Activated naive CD4-positive, alpha-beta T cell treated with anti-CD3 and anti-CD28 coated beads, Interleukin-2, amount 50 U/mL, for 16 hours (primary cell): ENCODE measurements at places on chromosomes 6 and 20.

DNA sequence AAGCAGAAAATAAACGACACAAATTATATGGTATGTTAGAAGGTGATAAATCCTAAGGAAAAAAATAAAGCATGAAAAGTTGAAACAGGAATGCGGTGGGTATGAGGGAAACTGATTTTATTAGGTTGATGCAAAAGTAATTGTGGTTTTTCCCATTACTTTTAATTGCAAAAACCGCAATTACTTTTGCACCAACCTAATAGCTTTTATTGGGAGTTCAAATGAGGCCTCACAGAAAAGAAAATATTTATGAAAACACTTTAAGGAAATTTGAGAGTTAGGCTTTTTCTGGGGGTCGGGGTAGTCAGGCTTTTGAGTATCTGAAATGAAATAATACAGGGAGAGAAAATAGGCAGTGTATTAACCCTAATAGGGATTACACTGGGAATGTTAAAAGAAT lies 397.0 kb upstream of the KHDRBS2 start:
- no peak for DNase-seq

GRCh38 chr6:106220485-106220884 lies 105.1 kb downstream of the ATG5 start:
- DNase-seq: no peak

DNA sequence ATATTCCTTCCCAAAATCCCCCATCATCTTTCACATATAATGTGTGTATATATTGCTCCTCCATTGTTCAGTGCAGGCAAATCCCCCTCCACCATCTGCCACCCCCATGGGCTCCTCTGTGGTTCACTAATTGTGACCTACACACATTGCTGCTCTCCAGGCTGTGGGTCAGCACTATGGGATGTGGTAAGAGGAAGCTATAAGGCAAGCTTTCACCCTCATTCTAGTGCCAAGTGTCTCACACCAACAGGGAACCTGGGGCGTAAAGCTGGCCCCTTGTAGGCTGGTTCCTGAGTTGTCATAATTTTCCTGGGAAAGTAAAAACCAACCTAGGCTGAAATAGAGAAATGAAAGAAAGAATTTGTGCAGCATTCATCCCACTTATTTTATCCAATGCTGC lies 16.8 kb downstream of the FKBP1A start:
- DNase-seq: no peak

GRCh38 chr6:43478008-43478372 lies 620 bp downstream of the TJAP1 start:
- DNase-seq: no peak

- no peak for DNase-seq
These were observed 30.9 kb downstream of the MAP3K5 start for GRCh38 chr6:136761227-136761922.

GRCh38 chr6:142542704-142543233 lies 241.0 kb downstream of the ADGRG6 start:
- DNase-seq: no peak

DNA sequence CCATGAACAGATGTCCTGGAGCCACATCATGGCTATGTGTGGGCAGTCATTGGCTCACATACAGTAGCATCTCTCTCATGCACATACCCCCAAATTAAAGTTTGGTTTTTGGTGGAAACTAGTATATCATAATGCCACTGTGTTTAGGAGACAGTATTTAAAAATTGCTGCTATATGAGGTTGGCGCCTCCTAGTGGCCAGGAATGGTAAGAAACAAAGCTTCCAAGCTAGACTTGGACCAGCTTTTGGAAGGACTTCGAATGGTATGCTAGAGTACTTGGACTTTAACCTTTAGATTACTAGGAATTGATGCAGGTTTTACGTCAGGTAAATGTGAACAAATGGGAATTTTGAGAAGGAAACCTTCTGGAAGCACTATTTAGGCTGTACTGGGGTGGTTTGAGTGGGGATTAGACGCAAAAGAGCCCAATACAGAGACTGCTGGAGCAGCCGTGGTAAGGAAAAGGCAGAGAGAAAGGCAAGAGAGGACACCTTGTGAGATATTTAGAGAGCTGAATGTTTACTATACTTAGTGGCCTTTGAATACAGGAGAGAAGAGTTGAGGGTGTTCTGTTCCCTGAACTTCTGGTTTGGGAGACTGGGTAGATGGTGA lies 23.8 kb downstream of the PRSS35 start:
- peak; percentile 30 for DNase-seq

DNA sequence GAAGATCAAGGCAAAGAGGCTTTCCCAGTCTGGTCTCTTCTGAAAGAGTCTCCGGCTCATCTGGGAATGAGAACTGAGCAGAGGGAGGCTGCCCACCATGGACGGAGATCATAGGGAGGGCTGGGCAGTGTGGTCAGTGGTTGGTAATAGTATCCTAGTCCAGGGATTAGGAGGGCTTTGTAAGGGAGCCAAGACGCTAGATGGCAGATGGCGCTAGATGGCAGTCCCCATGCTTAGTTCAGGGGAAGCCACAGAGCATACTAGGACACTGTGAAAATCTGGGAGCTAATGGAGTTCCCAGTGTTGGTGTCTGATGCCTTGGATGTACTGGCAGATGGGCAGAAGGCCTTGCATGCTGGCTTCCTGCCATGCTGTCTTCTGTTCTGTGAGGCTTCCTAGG lies 21.7 kb upstream of the DAAM2 start:
- DNase-seq: no peak
